Stimulated activated CD4-positive, alpha-beta T cell treated with anti-CD3 and anti-CD28 coated beads, TNF-alpha, amount 100 ng/mL, for 4 hours (primary cell): ENCODE measurements at places on chromosomes 5 and 9.

DNA sequence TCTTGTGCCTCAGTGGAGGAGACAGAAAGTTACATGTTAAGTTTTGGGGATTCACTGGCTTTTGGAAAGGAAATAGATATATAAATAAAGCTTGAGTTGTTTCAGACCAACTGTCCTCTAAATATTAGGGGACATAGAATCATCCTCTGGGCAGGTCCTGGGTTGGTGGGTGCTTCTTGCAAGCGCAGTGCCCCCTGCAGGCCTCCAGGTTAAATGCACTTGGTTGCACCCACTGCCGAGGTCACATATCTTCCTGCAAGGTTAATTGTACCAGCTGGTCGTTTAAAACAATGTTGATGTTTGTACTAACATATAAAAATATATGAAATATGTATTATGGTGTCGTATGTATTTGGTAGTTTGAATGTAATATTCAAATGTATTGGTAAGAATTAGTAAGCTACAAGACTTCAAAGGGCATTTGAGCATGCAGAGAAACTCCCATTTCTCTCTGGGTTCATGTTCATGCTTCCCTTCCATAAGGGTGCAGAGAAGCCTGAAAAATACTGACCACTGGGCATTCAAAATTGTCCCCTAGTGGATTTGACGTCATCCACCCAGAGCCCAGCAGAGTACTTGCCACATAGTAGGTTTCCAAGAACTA lies 87.0 kb downstream of the ZNF618 start:
- DNase-seq, result no peak

- DNase-seq, result no peak
Observed at GRCh38 chr5:32270946-32271345, 41.8 kb downstream of the MTMR12 start.

GRCh38 chr5:159199780-159200179 lies 9.6 kb downstream of the RNF145 start:
- DNase-seq, result no peak

- DNase-seq, result no peak
Observed at GRCh38 chr5:99025298-99026045, 96.7 kb upstream of the CHD1 start.

DNA sequence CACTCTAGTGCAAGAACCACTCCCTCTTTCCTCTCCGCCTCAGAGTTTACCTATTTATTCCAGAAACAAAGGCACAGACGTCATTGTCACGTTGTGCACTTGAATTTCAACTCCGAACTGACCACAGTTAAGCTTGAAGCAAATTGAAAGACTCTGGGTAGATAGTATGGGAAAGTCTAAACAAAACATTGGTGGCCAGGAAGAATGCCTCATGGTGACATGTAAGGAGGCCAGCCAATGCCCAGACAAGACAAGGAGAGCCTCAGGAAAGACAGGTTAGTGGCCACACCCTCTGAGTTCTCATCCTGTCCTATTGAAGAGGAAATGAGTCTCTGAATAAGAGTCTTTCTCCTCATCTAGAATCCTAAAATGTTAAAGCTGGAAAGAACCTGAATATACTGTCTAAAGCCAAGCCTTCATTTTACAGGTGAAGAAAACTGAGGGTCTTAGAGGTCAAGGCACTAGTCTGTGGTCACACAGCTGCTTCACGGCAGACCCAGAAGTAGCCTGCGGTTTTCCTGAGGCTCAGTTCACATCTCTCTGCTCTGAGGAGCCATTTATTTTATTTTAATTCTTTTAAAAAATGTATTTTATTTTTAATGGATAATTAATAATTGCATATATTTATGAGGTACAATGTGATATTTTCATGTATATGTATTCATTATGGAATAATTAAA lies 30.2 kb downstream of the ZFAND5 start:
- no peak for DNase-seq

GRCh38 chr5:123358751-123359150 lies 64.5 kb downstream of the CEP120 start:
- no peak for DNase-seq

DNA sequence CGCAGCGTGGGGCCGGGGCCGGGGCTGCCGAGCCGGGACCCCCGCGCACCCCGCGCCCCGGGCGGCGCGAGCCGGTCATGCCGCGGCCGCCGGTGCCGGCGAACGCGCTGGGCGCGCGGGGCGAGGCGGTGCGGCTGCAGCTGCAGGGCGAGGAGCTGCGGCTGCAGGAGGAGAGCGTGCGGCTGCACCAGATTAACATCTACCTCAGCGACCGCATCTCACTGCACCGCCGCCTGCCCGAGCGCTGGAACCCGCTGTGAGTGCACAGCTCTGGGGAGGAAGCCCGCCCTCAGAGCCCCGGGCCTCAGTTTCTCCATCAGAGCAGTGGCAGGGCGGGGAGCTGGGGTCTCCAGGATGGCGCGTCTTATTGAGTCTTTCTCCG lies 335 bp downstream of the GALNT12 start:
- no peak for DNase-seq

DNA sequence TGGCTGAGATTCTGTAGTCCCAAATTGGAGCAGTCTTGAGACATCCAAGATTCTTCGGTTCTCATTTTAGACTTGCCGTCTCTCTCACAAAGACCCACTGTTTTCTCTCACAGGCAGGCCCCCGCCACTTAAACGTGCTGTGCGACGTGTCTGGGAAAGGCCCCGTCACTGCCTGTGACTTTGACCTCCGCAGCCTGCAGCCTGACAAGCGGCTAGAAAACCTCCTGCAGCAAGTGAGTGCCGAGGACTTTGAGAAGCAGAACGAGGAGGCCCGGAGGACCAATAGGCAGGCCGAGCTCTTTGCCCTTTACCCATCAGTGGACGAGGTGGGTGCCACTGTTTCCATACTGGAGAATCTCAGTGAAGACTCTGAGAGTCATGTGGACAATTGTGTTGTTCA lies 97.2 kb downstream of the DOCK8 start:
- no peak for DNase-seq
